NCI-H748 treated with DMSO at 0.1 percent for 48 hours (cell line): ENCODE measurements at places on chromosomes 3 and 15.

DNA sequence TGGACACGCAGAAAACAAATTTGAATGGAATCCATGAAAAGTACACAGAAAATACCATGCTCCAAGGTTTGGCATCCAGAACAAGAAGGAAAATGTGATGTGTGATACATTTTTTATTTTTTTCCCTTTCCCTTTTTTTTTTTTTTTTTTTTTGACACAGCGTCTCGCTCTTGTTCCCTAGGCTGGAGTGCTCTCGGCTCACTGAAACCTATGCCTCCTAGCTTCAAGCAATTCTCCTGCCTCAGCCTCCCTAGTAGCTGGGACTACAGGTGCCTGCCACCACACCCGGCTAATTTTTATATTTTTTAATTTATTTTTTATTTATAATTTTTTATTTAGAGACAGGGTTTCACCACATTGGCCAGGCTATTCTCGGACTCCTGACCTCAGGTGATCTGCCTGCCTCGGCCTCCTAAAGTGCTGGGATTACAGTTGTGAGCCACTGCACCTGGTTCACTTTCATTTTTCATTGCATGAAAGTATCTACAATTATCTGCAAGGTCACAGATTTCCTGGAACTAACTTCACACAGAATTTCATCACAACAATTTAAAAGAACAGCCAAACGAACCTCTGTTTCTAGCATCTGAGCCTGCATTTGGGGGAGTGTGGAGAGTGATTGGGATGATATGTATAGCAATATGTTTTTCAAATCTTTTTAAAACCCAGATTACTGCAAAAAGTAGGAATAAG lies 8.3 kb downstream of the POU1F1 start:
- DNase-seq, result no peak

GRCh38 chr15:71143373-71144310 lies 28.4 kb downstream of the THSD4 start:
- no peak for DNase-seq

DNA sequence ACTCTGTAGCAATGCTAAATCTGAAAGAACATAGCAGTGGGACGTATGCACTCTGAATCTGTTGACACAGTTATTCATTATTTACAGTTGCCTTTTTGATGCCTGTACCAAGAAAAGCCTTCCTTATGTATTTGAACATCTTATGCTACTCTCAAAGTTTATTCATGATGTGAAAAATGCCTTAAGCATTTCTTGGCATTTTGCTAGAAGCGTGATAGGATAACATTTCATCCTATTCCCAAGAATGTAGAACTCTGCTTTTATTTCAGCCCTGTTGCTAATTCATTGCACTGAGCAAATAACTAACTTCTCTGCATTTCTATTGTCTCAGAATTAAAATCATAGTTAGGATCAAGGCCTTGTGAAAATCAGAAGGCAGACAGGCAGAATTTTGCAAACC lies 105.5 kb downstream of the STRIT1 start:
- no peak for DNase-seq

DNA sequence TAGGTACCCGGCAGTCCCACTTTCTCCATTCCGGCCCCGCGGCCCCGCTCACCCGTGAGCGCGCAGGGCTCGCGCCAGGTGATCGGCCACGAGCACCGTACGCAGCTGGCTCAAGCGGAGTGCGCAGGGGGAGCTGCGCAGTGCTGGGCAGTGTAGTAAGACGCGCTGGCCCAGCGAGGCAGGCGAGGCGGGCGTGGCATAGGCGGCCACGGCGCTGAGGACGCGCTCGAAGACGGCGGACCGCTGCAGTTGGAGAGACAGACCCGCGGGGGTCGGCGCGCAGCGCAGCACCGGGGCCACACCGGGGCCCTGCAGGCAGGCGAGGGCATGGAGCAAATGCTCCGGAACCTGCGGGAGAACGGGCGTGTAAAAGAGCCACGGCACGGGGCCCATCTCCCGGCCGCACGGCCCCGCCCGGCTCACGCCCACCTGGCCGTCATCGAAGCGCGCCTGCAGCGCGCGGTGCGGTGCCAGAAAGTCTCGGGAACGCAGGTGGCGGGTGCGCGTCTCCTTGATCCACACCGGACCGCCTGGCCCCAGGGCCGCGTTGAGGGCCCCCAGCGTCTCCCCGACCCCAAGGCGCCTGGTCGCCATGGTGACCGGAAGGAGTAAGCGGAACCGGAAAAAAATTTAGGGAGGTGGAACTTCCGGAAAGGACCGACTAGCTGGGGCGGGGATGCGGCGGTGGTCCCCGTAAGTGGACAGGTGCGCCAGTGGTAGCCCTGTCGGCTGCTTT lies at the start of gene DALRD3:
Gene DALRD3 (minus strand): TSS at position 610 of the 736 bp plus-strand sequence. CDS start 16 bp downstream, at position 594.
- peak; percentile 38 for DNase-seq

- DNase-seq, result no peak
These were observed 84.4 kb downstream of the OCA2 start for GRCh38 chr15:28014623-28015200.

GRCh38 chr3:191333298-191333880 lies 3.1 kb upstream of the UTS2B start:
- no peak for DNase-seq

GRCh38 chr15:45129651-45130129 lies at the start of the genes DUOX1 and DUOXA1:
Gene DUOX1, plus strand, starts transcription at chr15:45129994. Its CDS starts 1,973 bp downstream, at chr15:45131967.
Gene DUOXA1, minus strand, starts transcription at chr15:45129879. Its CDS starts 6,865 bp downstream, at chr15:45123014.
- no peak for DNase-seq

- DNase-seq, result no peak
These were observed 43.9 kb downstream of the NR1I2 start for GRCh38 chr3:119825820-119826219.

GRCh38 chr3:16085884-16086608 lies 88.4 kb upstream of the GALNT15 start:
- DNase-seq, result no peak

GRCh38 chr15:80780416-80781221 lies 1.4 kb downstream of the CEMIP start:
- no peak for DNase-seq

- DNase-seq, result no peak
These were observed 69.0 kb downstream of the RBM6 start for GRCh38 chr3:50008931-50009330.

GRCh38 chr3:48130321-48130904 lies 57.8 kb downstream of the CDC25A start:
- DNase-seq, result no peak

DNA sequence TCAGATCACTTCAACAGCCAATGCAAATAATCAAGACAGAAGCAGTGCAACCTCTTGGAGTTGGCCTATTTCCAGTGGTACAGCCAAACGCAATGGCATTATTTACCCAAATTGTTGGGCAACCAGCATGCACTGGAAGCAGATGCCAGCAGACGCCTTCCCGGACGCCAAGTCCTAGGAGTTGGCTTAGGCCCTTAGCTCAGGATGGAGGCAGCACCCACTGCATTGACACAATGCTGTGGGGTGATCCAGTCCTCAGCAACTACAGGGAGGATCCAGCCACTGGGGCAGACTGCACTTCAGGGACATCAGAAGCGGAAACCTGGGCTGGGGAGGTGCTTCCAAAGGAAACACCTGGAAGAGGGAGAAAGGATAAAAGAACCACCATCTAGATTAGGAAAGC lies 290.4 kb downstream of the FAM43A start:
- DNase-seq, result no peak

GRCh38 chr15:39599871-39600270 lies 19.0 kb downstream of the THBS1 start:
- no peak for DNase-seq

DNA sequence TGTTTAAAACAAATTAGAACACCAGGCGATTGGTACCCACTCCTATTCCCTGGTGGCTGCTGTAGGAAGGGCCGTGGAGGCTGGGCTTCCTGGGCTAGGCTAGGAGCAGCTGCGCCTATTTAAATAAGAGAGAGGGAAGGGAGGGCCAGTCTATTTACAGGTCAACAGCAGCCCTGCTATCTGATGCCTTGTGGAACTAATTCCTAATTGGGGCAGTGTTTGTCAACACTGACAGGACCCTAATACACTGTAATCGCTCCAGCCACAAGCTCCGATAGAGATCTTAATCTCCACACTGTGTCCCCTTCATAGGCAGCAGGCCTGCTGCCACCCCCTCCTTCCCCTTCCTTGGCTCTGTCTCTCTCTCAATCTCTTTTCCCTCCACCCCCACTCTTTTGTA lies 116.9 kb upstream of the SOX14 start:
- DNase-seq, result no peak
